Fibroblast of lung (primary cell): ENCODE measurements at places on chromosomes 5 and 9.

DNA sequence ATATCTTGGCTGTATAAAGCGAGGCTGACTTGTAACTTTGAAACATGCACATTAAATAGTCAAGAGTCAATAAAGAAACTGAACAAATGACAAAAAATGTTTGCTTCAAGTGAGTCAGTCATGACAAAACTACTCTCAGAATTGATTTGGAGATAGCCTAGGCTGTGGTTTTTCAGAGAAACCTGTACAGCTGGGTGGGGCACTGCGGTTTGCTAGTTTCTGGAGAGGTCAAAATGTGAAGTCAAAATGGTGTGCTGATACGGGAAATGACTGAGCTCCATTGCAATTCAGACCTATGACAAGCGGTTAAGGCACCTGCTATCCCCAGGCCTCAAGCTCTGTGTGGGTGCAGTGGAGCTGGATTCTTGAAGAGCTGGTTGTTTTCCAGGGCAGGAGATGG lies 10.3 kb upstream of the CD180 start:
- peak; percentile 98 for DNase-seq

DNA sequence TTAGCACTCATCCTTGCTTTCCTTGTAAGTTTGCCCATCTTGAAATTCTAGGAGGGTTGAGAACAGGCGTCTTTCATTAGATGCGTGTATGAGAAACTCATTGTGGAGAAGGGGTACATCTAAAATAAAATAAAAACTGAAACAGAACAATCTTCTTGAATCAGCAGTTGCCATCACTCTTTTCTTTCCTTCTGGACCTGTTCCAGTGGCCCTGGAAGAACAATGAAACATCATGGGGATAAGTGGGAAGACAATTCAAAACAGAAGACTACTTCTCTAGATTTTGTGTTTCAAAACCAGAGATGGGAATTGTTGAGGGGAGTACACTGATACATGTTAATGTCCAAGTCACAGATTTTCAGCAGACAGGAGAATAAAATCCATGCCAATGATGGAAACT lies 59.9 kb downstream of the SLC1A3 start:
- no peak for DNase-seq

DNA sequence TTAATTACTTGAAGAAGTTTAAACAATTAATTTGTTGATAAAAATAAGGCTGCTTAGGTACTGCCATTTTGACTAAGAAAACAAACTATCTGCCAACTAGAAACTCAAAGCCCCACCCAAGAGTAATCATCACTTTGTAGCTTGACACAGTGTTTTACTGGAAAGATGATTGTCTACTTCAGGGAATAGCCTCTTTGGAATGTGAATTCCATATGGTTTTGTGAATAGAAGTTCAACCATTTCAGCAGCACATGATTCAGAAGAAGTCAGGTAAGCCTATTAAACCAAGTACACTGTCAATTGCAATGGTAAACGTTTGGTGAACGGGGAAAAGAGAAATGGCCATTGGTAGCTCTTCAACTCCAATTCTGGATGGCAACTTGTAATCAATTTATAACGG lies 55.2 kb downstream of the PLK2 start:
- DNase-seq = peak; percentile 5

GRCh38 chr5:112174959-112175594 lies 244.0 kb downstream of the EPB41L4A start:
- peak; percentile 49 for DNase-seq

- DNase-seq = no peak
These were observed 196.7 kb downstream of the RGS3 start for GRCh38 chr9:113660196-113660595.

- DNase-seq = peak; percentile 46
These were observed 29.8 kb upstream of the HMCN2 start for GRCh38 chr9:130235558-130236435.

- no peak for DNase-seq
These were observed 8.4 kb downstream of the MTAP start for GRCh38 chr9:21810881-21811280.

DNA sequence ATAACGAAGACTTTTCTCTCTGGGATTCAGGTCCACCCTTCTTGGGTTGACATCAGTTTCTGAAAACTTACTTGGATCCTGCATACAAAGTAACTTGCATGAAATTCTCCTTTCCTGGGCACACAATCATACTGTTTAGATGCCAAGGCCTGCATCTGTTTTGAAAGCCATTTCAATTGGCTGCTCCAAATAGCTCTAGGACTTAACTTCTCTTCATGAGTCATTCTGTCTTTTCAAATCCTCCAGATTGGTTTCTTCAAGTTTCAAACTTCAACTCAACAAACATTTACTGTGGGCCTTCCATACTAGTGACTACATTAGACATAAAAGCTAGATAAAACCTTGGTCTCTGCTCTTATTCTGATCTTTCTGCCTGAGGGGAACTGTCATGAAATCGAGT lies 54.8 kb upstream of the HMHB1 start:
- DNase-seq = peak; percentile 36

GRCh38 chr9:35696520-35697215 lies 6.9 kb upstream of the TPM2 start:
- peak; percentile 38 for DNase-seq

- peak; percentile 90 for DNase-seq
These were observed 119.6 kb upstream of the NFIB start for GRCh38 chr9:14433351-14434157.

- peak; percentile 92 for DNase-seq
These were observed 238.8 kb downstream of the ARHGAP26 start for GRCh38 chr5:143008809-143009521.

GRCh38 chr5:15442193-15442570 lies 57.8 kb upstream of the FBXL7 start:
- no peak for DNase-seq

GRCh38 chr9:37928552-37929430 lies 24.9 kb upstream of the SLC25A51 start:
- DNase-seq = no peak

DNA sequence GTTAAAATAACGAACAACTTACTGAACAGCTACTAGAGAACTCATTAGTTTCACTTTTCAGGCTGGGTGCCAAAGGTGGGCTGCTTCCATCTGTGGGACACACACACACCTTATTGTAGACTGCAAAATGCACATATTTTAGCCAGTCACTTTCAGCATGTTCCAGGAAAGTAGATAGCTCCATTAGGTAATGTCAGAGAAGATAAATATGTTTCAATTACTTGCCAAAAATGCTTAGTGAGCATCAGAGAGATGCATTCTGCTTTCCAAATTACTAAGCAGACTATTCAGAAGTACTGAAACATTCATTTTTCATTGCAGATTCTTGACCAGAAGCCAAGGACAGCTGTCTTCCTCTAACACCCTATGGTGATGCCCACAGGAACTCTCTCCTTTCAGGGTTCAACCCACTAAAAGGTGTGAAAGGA lies 56.2 kb upstream of the APC start:
- DNase-seq = no peak

GRCh38 chr9:93810028-93810971 lies 144.9 kb downstream of the BARX1 start:
- no peak for DNase-seq

- DNase-seq = no peak
These were observed 8.3 kb upstream of the ABCA1 start for GRCh38 chr9:104936291-104936690.

DNA sequence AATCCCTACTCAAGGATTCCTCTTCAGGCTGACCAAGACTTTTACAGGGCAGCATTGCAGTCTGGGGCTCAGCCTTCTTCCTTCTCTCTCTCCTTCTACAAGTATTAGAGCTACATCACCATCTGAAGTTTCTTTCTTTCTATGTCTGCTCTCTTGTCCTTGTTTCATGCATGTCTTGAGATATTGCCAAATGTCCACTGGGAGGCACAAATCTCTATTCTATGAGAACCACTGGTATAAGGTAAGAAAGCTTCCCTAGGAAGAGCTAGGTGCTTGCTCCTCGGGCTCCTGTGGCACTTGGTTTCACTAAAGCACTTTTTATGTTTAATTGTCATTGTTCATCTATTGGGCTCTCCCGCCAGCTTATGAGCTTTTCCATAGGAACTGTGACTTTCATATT lies 289.2 kb upstream of the PCSK5 start:
- no peak for DNase-seq

GRCh38 chr9:104278929-104279496 lies 184.9 kb downstream of the SMC2 start:
- no peak for DNase-seq
